ENCODE measurements at places on chromosomes 3 and 15.
A peak's percentile ranks its signal among the peaks of the same experiment; 100 is the strongest.

- no peak for DNase-seq
Observed at GRCh38 chr3:29540544-29540943, 259.7 kb downstream of the RBMS3 start.

DNA sequence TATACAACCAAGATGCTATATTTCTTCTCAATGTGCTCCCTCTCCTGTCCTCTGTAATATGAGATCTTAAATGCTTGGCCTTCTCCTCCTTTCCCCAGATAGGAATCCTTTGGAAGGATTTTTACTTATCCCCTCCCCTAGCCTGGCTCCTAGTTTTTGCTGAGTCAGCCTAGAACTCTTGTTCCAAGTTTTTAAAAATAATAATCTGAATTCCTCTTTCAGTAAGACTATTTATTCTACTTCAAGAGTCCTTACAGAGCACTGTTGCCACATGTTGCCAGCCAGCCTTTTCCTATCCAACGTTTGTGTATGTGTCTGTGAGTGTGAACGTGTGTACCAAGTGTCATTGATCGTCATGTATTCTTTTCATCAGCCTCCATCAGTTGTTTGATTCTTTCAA is 11.0 kb upstream of the KCNMB2 start:
- no peak for DNase-seq

DNA sequence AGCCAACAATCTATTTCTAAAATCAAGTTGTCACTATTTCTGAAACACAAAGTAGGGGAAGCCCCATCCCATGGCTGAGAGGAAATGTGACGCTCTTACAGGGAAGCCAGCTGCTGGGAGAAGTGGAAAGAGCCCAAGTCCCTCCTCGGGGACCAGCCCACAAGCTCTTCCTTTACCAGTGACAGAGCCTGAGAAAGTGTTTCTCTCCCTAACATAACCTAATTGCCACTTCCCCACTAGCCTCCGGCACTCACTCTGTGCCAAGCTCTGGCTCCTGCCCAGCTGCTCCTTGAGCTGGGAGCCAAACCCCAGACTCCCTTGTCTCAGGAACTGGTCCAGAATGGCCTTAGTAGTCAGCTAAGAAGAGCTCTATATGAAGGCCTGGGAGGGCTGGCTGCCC is 42.9 kb downstream of the TNFAIP8L3 start:
- peak; percentile 49 for DNase-seq

DNA sequence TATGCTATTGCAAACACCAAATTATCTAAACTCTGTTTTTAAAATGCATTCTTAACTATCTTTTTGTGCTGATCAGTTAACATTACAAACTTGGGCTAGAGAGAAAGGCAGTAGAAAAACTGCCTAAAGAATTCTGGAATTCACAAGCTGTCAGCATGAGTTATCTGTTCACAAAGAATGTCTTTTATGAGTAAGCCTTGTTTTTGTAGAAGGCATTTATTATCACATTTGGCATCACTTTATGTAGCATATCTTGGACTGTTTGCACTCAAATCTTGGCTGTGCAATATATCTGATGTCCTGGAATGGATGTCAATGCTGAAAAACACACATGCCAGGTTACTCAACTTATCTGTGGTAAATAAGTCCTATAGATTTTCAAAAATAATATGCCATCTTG is 15.5 kb upstream of the BCHE start:
- no peak for DNase-seq

DNA sequence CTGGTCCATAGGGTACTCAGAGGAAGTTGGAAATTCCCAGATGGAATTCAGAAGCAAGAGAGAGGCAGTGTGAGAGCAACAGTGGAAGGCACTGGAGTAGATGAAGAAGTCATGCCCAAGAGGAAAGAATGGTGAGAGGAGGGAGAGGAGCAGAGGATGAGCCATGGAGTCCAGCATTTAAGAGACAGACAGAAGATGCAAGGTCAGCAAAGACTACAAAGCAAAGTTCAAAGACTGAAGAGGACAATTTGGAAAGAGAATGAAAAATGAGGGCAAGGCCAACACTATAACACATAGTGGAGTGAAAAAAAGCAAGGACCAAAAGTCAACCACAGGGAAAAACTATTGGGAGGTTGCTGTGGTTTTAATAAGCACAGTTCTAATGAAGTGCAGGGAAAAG is 178.7 kb downstream of the SSR3 start:
- DNase-seq: no peak

DNA sequence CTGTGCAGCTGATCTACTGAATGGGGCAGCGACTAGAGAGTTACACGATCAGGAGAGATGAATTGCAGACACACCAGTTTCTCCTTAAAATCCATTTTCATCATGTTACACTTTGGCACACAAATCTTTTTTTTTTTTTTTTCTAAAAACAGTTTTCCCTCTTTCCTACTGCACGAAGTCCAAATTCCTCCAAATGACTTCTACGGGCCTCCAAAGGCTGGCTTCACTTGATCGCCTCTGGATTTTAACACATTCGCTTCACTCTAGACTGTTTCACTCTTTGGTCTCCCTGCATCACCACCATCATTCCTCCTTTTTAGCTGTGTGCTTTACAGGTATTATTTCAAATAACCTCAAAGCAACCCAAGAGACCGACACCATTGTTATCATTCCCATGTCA is 268.6 kb downstream of the RORA start:
- DNase-seq: no peak

DNA sequence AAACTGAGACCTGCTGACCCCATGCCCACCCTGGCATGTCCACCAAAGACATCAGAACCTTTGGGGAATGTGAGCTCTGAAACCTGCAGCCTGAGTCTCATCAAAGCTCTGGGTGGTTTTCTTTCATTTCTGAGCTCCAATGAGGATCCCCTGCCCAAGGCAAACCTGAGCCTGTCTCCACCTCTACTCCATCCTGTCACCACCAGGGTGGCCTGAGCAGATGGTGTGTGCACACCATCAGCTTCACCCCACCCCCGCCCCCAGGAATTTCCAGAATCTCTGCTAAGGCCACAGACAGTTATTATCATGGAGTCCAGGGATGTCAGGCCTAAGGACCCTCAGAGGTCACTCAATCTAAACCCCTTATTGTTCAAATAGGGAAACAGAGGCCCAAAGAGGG is 1.3 kb downstream of the XIRP1 start:
- DNase-seq: no peak

- DNase-seq: no peak
Observed at GRCh38 chr3:64741341-64741740, 53.5 kb upstream of the ADAMTS9 start.

GRCh38 chr3:45205126-45205525 is 21.0 kb downstream of the TMEM158 start:
- no peak for DNase-seq

DNA sequence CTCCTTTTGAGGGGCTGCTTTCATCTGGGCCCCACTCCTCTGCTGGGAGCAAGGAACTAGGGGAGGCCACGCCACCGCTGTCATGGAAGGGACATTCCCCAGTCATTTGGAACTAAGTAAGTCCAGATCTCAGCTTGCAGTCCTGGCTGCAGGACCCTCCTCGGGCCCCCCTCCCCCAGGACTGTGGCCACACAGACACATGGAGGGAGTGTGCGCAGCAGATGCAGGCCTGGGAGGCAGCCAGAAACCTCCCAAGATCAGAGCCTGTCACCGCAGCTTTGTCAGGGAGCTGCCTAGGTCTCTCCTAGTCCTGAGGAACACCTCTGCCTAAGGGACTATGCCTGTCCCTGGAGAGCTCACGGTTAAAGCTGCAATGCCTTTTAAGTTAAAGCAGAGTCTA is 7.3 kb upstream of the SEMA3F start:
- DNase-seq: no peak

DNA sequence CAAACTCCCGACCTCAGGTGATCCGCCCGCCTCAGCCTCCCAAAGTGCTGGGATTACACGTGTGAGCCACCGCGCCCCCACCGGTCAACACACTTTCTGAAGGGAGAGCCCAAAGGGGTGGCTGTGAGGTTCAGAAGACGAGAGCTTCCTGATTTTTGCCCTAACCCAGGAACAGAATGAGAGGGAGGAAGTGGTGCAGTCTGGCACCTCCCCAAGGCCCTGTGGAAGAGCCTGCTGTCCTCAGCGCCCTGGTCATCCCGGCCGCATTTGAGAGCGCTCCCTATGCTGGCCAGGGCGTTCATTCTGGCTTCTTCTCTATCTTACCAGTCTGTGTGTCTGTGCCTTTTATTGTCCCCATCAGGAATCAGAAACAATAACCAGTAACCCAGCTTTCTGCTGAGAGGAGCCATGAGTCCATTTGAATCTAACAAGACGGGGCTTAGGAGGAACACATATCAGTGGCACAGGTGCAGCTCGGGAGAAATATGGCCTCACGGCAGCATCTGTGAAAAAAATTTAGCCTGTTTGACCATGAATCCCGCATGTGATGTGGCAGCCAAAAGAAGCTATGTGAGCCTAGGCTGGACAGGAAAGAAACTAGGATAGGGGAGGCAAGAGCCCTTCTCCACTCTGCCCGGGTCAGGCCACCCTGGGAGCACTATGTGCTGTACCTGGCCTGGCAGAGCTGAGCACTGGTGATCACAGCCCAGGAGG is 12.9 kb downstream of the BDH1 start:
- no peak for DNase-seq

GRCh38 chr15:68203486-68203885 is 1.6 kb downstream of the CALML4 start:
- no peak for DNase-seq

GRCh38 chr3:86245360-86245759 is 745.6 kb downstream of the VGLL3 start:
- DNase-seq: no peak

All from forelimb muscle (tissue), 1 donor.